MCF 10A (cell line): ENCODE measurements at places on chromosomes 7 and 10.

DNA sequence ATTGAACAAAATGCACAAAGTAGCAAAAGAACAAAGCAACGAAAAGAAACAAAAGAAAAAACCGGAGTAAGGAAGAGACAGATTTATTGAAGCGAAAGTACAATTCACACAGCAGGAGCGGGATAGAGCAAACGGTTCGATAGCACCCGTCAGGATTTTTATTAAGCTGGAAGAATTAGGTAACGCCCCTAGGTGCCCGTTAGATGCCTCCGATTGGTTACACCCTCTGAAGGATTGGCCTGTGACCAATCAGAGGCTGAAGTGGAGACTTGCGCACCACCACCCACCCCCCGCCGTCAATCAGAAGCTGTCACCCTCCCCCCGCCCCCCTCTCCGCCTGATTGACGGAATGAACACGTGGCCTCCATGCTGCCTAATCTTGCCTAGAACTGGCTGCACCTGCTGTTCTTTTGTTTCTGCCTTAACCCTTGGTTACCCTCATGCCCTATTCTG, 16.8 kb downstream of the OCM2 start:
- no peak for DNase-seq

DNA sequence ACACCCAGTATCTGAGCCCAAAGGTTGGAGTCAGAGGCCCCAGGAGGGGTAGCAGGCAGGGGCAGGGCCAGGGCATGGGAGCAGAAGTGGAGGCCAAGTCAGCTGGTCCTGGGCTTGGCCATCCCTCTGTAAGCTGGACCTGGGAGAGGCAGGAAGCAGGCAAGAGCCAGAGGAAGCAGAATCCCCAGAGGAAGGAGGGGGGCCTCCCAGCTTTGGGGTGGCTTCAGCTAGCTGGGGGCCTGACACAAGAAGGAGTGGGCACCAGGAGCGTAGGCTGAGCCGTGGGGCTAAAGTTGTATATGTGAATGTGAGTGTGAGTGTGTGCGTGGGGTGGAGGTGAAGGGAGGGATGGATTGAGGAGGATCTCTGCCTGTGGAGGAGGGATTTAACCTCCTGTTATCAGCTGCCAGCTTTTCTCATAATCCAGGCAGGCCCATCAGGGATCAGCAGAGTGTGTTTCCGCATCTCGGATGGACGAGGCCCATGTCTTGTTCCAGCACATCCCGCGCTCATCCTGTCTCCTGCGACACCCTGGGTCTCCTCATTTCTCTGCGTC, 54.0 kb downstream of the NEURL1 start:
- DNase-seq = no peak

- no peak for DNase-seq
These were observed 1.3 kb downstream of the CNNM2 start for GRCh38 chr10:102919246-102919959.

DNA sequence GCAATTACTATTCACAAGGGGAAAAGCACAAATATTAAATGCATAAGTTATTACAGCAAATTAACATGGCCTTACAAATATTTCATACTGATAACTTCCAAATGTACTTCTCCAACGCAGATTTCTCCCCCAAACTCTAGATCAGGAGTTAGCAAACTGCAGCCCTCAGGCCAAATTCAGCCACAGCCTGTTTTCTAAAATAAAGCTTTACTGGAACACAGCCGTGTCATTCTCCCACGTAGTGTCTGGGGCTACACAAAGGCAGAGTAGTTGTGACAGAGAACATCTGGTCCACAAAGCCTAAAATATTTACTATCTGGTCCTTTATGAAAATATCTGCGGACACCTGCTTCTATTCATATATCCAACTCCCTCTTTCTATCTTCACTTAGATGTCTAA, 151.8 kb upstream of the AHR start:
- no peak for DNase-seq

DNA sequence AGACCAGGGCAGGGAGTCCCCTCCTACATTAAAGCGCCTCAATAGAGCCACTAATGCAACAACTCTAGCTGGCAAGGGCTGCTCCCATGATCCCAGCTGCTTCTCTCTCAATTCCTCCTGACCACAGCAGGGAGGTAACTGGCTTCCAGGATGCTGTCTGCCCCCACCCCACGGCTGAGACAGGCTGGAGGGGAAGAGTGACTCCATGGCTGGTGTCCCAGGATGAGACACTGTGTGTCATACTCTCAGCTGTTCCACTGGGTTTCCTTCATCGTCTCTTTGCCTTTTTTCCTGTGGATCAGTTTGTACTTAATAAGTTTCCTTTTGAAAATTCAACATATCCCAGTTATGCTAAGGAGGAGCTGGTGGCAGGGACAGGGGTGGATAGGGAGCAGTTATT, 27.7 kb upstream of the MYH16 start:
- DNase-seq = peak; percentile 9

- peak; percentile 76 for DNase-seq
These were observed 169.3 kb upstream of the AKR1E2 start for GRCh38 chr10:4656576-4657194.

- DNase-seq = no peak
These were observed 927.4 kb downstream of the LRMDA start for GRCh38 chr10:76358743-76359395.

DNA sequence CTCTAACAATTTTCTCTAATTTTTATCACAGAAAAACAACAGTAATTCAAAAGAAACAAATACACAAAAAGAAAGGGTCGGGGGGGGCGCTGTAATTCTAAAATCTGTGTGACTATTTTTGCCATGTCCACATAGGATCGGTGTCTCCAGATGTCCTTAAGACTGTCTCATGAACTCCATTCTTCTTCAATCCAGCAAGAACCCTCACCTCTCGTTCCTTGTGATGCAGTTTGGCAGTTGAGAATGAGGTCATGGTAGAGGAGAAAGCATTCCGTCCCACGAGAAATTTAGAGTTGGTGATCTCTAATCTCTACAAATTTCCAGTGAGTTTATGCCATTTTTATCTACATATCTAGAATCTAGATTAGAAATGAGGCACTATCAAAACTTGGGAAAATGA, 394.7 kb downstream of the TFEC start:
- DNase-seq = no peak

GRCh38 chr10:65708057-65708456, 1217.8 kb upstream of the LRRTM3 start:
- DNase-seq = no peak

DNA sequence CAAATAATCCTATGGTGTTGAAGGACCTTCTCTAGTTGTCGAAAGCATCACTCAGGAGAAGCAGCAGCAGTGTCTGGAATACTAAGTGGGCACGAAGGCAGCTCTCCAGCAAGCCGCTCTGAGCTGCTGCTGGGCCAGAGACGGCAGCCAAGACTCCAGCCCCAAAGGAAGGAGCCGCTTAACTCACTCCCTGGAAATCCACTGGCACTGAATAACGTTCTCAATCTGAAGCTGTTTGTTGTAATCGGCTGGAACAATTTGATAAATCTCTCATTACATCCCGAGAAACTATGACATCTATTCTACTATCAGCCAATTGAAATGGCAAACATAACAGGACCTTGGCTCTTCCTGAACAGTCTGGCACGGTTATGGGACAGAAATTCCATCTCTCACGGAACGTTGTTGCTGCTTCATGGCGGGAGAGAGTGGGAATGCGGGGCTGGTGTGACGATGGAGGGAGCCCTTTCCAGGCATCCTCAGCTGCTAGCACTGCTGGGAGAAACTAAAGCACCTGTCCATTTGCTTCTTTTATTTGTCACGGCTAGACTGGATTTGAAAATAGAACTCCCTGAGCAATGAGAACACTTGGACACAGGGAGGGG, 331.5 kb upstream of the RNF32 start:
- DNase-seq = no peak

- DNase-seq = peak; percentile 8
These were observed 32.5 kb downstream of the TRUB1 start for GRCh38 chr10:114970515-114970914.

DNA sequence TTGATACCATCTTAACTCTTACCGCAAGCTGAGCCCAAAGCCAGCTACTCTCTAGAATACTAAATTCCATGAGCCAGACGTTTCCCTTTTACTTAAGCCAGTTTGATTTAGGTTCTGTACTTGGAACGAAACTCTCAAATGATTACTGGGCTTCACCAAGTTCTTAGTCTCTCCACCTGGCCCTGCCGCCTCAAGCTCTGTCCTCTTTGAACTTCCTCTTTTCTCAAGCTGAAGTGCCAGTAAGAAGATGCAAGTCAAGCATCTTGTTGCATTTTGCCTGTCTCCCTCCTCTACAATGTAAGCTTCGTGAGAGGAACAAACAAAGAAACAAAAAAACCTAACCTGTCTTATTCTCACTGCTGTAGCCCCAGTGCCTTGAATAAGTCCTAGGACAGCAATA, 358.2 kb upstream of the NPVF start:
- no peak for DNase-seq
